NCI-H2081 treated with DMSO at 0.1 percent for 48 hours (cell line): ENCODE measurements at places on chromosomes 7 and 10.

DNA sequence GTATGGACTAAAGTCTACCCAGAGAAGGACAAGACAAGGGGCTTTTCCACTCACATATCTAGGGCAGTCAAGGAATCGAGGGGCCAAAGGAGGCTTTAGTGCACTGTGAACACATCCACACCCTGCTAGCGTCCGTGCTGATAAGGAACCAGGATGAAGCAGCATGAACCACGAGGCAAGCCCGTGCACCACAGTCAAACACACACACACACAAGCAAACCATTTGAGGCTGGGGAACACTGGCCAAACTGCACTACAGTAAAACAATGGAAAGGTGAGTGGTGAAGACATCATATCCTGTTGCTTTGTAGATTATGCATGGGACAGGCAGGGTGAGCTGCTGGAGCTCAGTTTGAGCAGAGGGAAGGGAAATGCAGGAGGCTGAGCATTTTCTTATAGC lies 177.4 kb upstream of the CDCA7L start:
- DNase-seq, result no peak

GRCh38 chr7:20249920-20250319 lies 32.7 kb upstream of the MACC1 start:
- DNase-seq, result no peak

GRCh38 chr10:110118891-110119621 lies 88.3 kb upstream of the MXI1 start:
- DNase-seq, result no peak

- DNase-seq, result no peak
Observed at GRCh38 chr7:151135866-151136843, 31.3 kb downstream of the GBX1 start.

DNA sequence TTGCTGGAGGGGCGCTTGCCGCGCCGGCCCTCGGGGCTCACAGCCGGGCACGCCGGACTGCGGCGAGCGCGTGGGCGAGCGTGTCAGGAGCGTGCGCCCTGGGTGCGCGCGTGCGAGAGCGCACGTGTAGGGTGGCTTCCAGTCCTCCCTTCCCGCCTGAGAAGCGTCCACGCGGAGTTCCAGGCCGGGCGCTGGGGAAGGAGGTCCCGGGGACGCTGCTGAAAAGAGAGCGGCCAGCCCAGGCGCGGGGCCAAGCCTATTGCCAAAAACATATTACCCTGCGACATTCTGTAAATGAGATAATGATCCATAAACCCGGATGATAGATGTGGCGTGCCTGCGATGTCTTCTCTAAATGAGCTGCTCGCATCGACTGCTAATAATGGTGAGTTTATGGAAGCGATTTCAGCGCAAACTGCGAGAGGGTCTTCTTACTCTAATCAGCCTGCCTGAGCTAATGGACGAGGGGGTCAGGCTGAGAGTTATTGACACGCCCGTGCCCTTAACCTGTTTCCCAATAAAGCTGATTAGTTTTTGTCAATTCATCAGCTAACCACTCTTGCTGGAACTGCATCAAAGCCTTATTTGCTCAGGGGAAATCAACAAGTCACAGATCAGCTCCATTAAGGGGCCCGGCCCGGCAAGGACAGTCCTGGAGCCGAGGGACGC lies 8.0 kb upstream of the MNX1 start:
- DNase-seq, result no peak

DNA sequence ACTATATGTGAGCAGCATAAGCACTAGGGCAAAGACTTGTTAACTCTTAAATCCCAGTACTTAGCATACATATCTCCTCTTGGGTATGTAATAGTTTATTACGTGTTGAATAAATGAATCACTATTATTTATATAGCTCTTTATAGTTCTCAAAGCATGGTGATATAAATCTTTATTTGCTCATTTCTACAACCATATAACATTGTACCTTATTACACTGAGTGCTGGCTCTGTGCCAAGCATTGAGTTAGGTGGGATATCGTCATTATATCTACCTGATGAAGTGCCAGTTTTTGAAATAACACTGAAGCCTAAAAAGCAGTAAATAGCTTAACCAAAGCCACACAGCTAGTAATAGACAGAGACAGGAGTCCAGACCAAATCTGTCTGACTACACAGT lies 27.9 kb downstream of the AHR start:
- no peak for DNase-seq

GRCh38 chr7:39967406-39968161 lies 17.5 kb downstream of the CDK13 start:
- DNase-seq, result no peak

DNA sequence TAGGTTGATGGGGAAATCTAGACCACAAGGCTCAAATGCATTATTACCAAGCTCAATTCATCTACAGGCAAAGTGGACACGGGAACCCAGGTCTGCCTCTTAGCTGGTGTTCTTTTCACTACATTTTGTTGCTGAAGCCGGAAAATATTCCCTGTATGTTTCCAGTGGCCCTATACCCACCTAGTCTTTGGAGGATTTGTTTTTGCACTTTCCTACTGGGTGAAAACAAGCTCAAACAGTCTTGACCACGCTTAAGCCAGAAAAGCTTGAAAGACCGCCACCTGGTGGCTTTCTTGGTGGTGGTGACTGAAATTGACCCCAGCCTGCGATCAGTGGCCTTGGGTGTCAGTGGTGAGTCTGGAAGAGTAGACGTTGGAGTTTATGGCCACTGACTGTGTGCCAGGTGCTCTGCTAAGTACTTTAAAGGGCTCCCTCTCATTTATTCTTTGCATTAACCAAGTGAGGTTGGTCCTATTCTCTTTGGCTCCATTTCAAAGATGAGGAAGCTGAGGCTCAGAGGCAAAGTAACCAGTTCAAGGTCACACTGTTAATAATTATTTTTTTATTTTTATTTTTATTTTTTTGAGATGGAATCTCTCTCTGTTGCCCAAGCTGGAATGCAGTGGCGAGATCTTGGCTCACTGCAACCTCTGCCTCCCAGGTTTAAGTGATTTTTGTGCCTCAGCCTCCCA lies 11.1 kb upstream of the CRTAC1 start:
- no peak for DNase-seq

DNA sequence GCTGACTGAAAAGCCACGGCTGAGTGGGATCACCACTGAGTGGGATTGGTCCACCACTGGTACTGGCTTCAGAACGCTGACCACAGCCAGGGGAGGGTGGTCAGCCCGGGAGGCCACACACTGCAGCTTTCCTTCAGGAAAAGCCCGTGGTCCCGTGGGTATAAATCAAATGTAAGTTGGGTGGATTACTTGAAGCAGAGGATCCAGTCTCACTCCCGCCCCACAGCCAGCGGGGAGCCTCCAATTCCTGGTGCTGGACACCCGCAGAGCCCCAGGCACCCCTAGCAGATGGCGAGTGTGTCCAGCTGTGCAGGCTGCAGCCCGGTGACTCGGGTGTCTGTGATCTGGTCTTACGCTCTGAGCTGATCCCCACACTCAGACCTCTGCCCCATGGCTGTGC lies 231.1 kb upstream of the ZNF32 start:
- no peak for DNase-seq

DNA sequence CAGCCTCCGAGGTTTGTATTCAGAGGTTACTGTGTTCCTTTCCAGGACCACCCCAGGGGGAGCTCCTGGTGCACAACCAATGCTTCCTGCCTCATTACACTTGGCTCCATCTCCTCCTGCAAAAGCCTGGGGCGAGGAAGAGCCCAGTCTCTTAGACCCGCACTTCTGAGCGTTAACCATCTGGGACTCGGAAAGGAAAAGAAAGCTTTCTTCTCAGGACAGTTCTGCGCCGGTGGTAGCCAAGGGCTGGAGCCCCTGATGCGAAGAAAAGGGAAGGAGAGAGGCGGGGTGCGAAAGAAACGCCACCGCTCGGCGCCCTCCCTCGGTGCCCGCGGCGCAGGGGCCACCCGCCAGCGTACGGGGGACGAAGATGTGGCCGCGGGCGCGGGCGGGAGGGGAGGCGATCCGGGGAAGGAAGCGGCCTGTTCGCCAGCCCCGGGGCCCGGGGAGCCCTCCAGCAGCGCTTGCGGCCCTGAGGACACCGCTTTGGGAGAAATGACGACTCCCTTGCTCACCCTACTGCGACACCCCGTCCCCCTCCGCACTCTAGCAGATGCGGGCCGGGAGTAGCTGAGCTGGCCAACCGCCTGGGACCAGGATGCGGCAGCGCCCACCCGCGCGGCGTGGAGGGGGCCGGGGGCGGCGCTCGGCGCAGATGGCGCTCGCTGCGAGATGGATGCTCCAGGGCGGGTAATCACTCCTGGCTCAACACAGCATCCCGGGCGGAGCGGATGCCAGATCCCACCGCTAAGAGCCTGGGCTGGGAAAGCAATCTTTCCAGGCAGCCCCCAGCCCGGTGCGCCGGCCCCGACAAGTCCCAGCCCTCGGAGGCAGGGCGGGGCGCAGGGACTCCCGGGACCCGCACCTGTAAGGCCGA lies 1.3 kb downstream of the NRCAM start:
- peak; percentile 64 for DNase-seq

GRCh38 chr10:35271086-35271858 lies 65.0 kb upstream of the CCNY start:
- DNase-seq, result no peak

GRCh38 chr10:48574817-48575380 lies 30.0 kb downstream of the ARHGAP22 start:
- no peak for DNase-seq

DNA sequence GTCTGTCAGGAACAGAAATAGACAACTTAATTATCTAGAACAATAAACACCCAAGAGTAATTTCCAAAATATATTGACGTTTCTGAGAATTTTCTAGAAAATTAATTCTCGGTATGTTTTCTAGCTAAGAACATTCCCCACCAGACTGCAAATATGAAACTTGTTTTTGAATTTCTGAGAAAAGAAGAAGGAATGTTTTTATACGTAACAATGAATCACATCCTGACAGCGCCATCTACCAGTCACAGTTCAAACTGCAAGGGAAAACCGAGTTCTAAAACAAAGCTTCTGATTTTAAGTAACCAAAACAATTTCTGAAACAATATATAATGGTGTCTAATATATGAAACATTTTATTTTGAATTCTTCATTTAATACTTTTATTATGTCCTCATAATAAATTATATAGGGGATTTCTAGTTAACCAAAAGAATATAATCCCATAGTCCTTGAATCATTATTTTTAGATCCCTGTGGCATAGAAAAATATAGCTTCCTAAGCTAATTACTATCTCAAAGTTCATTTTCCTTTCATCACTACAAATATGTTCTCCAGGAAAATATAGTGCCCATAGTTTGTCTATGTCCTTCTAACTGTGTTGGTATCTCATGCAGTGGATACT lies 34.5 kb upstream of the MEOX2 start:
- peak; percentile 7 for DNase-seq

- no peak for DNase-seq
Observed at GRCh38 chr7:82755705-82756551, 312.4 kb upstream of the CACNA2D1 start.

DNA sequence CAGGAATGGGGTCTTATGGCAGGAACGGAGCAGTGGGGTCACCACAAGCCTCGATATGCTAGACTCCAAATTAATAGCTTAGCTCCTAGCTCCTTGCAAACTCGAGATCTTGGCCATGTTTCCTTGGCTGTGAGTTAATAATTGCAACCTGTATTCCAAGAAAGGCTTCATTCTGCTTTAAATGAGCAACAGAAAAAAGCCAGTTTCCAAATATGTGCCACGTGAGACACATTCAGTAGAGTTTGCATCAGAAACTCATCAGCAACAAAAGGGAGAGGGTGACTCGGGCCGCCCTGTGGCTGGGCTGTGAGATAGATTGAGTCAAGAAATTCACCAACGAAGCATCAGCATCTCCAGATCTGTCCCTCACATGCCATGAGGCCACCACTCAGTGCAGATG lies 112.0 kb downstream of the NPTX2 start:
- no peak for DNase-seq

GRCh38 chr10:124557167-124557566 lies 95.5 kb downstream of the LHPP start:
- no peak for DNase-seq

DNA sequence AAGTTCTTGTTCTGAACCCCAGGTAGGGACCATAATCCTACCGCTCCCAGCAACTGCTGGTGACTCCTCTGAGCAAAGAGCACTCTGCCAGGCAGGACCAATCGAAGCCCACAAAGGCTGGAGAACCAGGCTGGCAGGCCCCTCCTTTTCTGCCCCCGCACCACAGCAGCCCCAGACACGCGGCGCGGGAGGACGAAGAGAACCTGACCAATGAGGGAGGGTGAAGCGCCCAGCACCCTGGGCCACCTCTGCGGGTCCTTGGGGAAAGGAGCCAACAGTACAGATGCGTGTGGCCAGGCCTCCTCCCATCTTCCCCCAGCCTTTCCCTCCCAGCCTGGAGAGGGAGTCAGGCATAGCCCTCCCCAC lies 25.9 kb downstream of the CTBP2 start:
- no peak for DNase-seq

DNA sequence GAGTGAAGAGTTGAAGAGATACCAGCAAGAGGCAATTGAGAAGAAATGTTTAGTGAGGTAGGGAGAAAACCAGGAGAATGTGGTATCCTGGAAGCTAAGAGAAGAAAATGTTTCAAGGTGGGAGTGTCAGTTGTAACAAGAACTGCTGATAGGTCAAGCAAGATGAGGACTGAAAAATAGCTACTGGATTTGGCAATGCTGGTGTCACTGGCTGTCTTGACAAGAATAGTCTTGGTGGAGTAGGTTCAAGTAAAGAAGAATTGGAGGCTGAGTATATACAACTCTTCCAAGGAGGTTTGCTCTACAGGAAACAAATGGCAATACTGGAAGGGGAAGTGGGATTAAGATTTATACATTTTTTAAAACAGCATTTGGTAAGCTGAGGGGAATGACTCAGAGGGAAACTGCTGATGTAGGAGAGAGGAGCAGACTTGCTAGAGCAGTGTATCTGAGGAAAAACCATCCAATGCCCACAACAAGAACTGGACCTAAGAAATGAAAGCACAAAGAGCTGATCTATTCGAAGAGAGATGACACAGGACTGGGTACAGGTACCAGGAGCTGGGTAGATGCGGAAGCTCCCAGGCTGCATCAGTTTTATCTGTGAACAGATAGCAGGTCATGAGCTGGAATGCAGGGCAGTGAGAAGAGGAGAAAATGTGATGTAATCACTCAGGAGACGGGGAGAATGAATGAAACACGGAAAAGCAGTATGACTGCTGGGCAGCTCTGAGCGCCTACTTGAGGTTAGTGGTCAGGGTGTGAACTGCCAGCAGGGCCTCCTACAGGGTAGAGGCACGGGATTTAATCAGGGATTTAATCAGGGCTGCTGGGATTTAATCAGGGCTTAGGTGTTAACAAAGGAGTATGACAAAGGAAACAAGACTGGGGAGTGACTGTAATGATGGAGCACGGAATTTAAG lies 34.5 kb downstream of the FAM25A start:
- DNase-seq, result no peak

- DNase-seq, result no peak
Observed at GRCh38 chr7:86123476-86123875, 520.2 kb upstream of the GRM3 start.

- DNase-seq, result no peak
Observed at GRCh38 chr10:132420981-132421846, 24.2 kb downstream of the PWWP2B start.

DNA sequence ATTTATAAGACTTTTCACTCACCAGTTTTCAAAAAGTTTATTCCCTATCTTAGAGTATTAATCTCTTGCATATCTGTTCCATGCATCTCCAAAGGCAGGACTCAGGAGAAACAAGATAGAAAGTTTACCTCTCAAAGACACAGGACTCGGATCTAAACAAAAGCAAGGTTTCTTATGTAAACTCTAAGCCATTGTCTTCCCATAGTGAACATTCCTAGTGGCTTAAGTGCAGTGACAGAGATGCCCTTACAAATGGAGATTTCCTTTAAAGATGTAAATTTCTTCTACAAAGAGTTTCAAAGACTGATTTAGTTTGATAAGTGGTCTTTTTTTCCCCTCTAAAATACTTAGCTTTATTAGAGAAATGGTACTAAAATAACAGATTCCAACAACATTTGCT lies 209.8 kb downstream of the ACTR3B start:
- DNase-seq, result no peak
